Caki2 (cell line): ENCODE measurements at places on chromosomes 7 and 10.

DNA sequence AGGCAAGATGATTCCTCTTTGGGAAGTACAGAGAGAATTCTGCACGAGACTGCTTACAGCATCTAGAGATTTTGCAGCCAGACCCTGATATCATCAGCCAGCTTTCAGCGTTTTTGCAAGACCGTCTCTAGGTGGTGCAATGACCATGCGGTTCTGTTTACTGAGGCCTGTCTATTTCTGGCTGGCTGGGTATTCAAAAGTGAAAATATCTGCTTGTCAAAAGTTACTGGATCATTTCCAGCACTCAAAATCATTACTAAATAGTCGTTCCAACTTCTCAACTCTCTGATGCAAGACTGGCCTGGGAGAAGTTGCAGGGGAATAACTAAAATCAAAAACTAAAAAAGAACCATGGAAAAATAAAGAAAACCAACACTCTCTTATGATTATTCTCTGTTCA, 240.1 kb downstream of the ELMO1 start:
- DNase-seq, result peak; percentile 32

DNA sequence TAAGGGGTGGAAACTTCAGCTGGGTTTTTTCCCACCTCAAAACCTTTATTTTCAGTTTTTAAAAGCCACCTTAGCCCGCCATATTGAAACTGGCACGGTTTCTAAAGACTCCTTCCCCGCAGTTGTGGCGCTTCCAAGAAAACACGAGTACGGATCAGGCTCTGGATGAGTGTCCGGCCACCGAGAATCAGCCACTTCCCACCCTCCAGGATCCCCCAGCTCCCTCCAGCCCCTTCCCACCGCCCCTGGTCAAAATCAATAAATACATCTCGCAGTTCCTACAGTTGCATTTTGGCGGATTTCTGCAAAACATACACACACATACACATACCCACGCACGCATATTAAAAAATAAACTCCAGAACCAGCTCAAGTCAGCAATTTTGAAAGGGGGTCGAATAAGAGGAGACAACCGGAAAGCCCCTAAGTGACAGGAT, 1.1 kb downstream of the SFMBT2 start:
- DNase-seq, result no peak

GRCh38 chr7:151876899-151877777, at the start of gene PRKAG2:
PRKAG2 (minus strand) TSS chr7:151877115; CDS start chr7:151876620, 495 bp downstream.
- peak; percentile 60 for DNase-seq

DNA sequence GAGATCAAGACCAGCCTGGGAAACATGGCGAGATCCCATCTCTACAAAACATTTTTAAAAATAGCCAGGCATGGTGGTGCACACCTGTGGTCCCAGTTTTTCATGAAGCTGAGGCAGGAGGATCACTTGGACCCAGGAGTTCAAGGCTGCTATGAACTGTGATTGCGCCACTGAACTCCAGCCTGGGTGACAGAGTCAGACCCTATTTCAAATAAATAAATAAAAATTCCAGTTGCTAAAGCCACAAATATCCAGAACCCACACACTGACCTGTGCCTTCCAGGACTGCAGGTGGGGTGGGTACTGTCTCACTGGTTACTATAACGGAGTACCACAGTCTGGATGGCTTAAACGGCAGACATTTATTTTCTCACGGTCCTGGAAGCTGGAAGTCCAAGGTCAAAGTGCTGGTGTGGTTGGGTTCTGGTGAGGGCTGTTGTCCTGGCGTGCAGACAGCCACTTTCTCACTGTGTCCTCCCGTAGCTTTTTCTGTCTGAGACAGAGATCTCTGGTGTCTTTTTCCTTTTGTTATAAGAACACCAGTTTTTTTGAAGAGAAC, 38.8 kb downstream of the ASB13 start:
- DNase-seq, result no peak

- DNase-seq, result peak; percentile 19
These were observed 17.2 kb upstream of the CROT start for GRCh38 chr7:87328281-87328680.
